ENCODE measurements at places on chromosomes 12 and 14.

- DNase-seq: no peak
Measured at GRCh38 chr14:69323266-69323998, 63.5 kb downstream of the GALNT16 start.

GRCh38 chr12:464484-465267, 4.9 kb downstream of the B4GALNT3 start:
- DNase-seq: no peak

GRCh38 chr12:103865151-103865730, 24.2 kb upstream of the NT5DC3 start:
- DNase-seq: no peak

GRCh38 chr14:21093769-21094681, 4.4 kb downstream of the ZNF219 start:
- no peak for DNase-seq

DNA sequence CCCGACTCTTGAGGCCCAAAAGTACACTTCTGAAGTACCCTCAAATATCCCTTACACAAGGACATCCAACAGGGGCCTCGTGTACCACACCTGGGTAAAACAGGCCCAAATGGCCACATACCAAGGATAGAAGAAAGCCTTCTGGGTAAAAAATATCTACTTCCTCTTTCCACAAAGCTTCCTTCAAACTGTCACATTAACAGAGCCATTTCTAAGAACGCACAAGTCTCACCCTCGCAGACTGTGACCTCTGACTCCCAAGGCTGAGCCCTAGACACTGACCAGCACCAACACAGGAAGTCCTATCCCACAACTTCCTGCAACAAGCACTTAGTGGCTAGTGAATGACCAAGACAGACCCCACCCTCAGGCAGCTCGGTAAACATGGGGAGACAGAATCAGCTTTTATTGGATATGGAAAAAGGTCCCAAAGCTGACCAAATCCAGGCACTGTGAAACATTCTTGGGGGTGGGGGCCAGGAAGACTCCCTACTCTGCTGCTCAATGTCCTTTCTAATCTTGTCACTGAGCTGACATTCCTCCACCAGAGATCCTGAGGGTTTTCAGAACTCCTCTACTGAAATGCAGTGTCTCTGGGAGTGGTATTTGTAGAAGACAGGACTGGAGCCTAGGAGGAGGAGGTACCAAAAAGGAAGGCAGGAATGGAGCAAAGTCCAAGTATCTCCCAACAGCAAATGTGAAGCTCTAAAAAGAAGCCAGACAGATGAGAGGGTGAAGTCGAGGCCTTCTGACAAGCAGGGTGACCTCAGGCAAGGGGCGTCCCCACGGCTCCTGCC, 15.9 kb downstream of the KCTD10 start:
- no peak for DNase-seq

- no peak for DNase-seq
Measured at GRCh38 chr14:74531467-74531866, 37.9 kb downstream of the ISCA2 start.

DNA sequence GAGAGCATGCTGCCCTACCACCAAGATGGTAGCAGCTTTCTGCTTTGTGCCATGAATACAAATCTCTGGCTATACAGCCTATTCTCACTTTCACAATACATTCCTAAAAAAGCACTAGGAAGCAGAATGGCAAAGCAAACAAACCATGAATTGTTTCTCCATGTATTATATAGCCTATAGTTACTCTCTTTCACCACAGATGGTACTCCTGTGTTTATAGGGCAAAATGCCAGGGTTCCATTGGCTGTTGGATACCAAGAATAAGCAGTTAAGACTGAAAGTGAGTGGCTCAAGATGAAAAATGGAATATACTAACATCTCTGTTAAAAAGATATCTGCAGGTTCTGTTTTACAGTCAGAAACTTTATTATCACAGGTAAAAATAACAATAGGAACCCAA, 11.1 kb downstream of the ARF3 start:
- DNase-seq: no peak

DNA sequence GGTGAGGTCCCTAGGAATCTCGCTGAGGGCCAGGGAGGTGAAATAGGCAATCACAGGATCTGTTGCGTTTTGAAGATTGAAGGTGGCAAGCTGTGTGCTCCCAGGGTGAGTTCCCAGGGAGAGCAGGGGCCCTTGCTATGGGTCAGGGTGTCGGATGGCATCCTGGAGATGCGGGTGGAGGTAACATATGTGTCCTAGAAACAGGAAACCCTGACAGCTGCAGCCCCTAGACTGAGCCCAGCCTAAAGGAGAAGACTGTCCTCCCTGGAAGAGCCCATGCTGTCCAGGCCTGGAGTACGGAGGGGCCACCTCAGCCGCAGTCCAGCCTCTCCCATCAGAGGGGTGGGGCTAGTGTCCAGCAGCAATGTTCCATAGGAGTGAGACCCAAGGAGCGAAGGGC, 194.2 kb downstream of the NTF3 start:
- DNase-seq: no peak

DNA sequence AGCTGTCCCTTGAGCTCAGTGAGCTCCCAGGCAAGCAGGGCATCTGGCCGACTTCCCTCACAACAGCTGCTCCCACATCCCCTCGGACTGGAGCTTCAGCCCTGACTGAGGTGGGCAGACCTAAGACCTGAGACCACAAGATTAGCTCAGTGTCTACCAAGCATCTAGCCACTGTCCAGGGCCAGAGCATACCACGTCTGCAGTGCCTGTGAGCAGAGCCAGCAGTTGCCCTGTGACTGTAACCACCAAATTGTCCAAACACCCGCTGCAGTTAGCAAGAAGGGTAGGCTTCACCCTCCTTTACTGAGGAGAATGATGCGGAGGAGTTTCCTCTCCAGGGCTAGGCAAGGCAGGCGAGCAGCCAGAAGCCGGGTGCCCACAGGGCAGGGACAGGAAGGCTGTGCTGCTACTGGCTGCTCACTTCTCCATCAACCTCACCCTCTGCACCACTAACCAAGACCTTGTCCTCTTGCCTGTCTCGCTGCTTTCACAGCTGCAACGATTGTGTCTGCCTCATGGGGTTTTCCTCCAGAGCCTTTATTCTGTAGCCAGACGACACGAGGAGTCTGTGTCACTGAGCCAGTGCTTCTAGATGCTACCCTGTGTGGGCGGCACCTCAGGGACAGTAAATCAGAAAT, 53.9 kb downstream of the ANAPC7 start:
- DNase-seq: no peak

GRCh38 chr14:81388336-81388735, 11.8 kb downstream of the STON2 start:
- DNase-seq: no peak

GRCh38 chr12:7555752-7556151, 52.2 kb upstream of the CD163 start:
- DNase-seq: no peak

DNA sequence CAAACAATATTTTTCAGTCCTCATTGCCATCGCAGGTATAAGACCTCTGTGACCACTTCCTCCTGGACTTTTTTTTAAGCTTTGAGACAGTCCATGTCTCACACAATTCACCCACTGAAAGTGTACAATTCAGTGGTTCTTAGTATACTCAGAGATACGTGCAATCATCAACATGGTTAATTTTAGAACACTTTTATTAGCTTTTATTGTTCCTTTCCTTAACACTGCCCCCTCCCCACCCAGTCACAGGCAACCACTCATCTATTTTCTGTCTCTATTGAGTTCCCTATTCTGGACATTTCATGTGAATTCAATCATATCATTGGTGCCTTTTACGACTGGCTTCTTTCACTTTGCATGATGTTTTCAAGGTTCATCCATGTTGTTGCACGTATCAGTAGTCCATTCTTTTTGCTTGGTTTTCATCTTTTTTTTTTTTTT, 16.2 kb downstream of the NCKAP5L start:
- peak; percentile 24 for DNase-seq

GRCh38 chr14:22159957-22160356, 429.1 kb downstream of the DAD1 start:
- no peak for DNase-seq

DNA sequence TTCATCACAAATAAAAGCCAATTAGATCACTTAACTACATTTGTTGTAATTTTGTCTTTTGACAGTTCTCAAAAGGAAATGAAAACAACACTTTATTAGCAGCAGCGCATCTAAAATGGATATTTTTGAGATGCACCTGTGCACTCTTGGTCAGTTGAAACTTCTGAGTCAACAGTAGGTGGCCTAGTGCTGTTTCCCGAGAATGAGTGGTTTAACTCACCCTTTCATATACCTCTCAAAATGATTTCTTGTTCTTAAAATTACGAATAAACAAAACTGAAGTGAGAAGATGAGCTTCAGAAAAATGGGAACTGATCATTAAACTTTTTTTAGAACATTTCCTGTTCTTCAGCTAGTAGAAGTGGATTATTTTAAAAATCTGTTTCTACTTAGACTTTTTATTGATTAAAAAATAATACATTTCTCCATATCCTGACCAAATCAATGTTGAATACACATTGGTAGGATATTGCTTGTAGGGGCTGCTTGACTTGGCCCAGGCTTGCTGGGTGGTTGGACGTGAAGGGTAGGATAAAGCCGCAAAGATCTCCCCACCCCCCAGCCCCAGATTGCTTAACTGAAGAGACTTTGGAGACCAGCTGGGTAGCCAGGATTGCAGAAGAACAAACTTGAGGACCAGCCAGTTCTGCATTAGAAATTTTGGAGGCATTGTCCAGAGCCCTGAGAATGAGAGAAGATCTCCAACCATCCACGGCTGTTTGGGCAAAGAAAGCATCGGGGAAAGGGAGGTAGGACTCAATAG, 22.3 kb upstream of the STK38L start:
- peak; percentile 94 for DNase-seq

- no peak for DNase-seq
Measured at GRCh38 chr12:107169200-107169599, 75.9 kb upstream of the CRY1 start.

DNA sequence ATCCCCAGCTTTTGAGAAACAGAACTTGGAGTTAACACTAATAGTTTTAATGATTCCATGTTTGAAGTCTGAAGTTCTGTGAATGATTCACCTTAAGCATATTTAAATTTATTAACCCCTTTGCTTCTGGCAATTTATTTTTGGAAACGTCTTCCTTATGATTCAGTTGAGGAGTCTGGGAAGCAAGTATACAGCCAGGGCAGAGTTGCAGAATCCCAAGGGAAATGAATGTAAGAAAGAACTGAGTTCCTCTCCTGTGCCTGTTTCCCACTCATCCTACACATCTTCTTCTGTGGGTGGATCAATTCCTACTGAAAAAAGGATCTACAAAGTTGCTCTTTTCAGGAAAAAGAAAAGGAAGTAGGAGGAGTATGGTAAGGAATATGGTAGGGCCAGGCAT, 108.2 kb upstream of the CCDC91 start:
- DNase-seq: no peak

- no peak for DNase-seq
Measured at GRCh38 chr12:44873898-44874297, 2.2 kb downstream of the NELL2 start.

DNA sequence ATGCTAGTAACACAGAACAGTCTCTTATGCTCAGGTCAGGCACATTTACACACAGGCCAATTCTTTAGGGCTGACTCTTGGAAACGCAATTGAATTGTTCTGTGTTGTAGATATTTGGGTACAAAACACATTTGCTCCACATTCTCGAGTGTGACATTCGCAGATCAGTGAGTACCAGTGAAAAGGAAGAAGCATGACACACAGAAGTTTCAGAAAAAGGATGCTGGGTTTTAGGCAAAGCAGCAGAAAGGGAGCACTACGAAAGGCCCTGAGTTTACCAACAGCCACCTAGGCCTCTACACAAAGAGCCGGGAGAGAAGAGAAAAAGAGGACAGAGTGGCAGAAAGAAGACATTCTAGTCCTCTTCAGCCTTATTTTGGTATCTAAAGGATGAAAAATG, 254.4 kb upstream of the BTG1 start:
- peak; percentile 47 for DNase-seq

- DNase-seq: no peak
Measured at GRCh38 chr12:69698054-69698453, 1.0 kb downstream of the BEST3 start.

- DNase-seq: no peak
Measured at GRCh38 chr14:50091240-50091913, 25.0 kb downstream of the VCPKMT start.

GRCh38 chr12:131599190-131600159, 111.4 kb upstream of the SFSWAP start:
- DNase-seq: no peak

GRCh38 chr12:13042666-13043230, 1.4 kb upstream of the FAM234B start:
- DNase-seq: no peak

GRCh38 chr12:29517264-29517663, 19.8 kb upstream of the OVCH1 start:
- DNase-seq: no peak

GRCh38 chr12:41289501-41289900, 101.4 kb downstream of the PDZRN4 start:
- DNase-seq: no peak

- no peak for DNase-seq
Measured at GRCh38 chr12:56769868-56770267, 6.7 kb downstream of the HSD17B6 start.

DNA sequence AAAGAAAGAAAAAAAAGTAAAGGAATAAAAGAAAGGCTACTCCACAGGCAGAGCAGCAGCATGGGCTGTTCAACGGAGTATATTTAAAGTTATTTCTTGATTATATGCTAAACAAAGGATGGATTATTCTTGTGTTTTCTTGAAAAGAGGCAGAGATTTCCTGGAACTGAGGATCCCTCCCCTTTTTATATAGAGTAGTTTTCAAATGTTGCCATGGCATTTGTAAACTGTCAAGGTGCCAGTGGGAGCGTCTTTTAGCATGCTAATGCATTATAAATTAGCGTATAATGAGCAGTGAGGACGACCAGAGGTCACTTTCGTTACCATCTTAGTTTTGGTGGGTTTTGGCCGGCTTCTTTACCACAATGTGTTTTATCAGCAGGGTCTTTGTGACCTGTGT, 383.0 kb downstream of the PCNX1 start:
- DNase-seq: no peak

- DNase-seq: peak; percentile 72
Measured at GRCh38 chr14:76904740-76905569, 78.7 kb downstream of the LRRC74A start.

GRCh38 chr14:100526632-100527031, 60.6 kb downstream of the BEGAIN start:
- DNase-seq: no peak

DNA sequence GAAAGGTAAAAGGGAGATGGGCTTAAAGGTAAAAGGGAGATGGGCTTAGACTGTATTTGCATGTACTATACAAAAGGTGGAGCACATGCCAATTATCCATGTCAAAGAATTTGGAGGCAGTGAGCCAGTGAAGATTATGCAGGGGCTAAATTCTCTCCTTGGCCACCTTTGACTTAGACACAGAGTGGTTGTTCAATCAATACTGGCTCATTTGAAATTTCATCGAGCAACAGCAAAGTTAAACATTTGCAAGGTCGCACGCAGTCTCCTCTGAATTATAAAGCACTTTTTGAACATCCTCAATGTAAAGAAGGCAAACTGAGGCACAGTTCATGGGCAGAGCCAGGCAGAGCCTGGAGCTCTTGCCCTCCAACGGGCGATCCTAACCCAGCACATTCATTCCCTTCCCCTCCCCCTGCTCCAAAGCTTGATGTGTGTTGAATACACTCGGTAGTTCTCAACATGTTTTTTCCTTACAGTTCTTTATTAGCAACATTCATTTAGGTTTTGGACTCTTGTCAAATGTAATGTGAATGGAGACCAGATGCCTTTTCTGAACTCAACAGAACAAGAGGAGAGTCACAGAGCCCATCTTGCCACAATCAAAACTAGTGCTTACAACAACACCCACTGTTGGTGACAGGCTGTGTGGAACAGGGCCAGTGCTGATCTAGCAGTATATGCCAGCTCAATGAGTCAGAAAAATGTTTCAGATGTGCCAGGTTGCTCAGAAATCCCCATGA, 169.7 kb upstream of the G2E3 start:
- no peak for DNase-seq

- DNase-seq: no peak
Measured at GRCh38 chr12:47707905-47708543, 2.2 kb upstream of the RPAP3 start.
